ENCODE measurements at places on chromosomes 1 and 21. TPM values are rescaled to one million over a fixed set of nuclear protein-coding genes. Genes with fewer than 3 reads are reported as not detected.

The SPAG17 gene
- not detected for total RNA-seq

GRCh38 chr1:145961425-145962156 lies 2.8 kb downstream of the ANKRD34A start:
- DNase-seq = no peak
- H3K27ac ChIP-seq = peak overlapping the region; percentile 62
- no peaks in the 10 kb centered on the region for H3K27me3 ChIP-seq
- peaks cover 59% of the 10 kb centered on the region for H3K4me1 ChIP-seq
- no peaks in the 10 kb centered on the region for H3K36me3 ChIP-seq

GRCh38 chr1:152110365-152110859 lies 4.8 kb downstream of the TCHH start:
- DNase-seq = peak; percentile 12
- no peak overlapping the region for H3K4me3 ChIP-seq
- peaks cover 1% of the 10 kb centered on the region for H3K27me3 ChIP-seq
- H3K27ac ChIP-seq = no peak overlapping the region
- peaks cover 3% of the 10 kb centered on the region for H3K36me3 ChIP-seq

DNA sequence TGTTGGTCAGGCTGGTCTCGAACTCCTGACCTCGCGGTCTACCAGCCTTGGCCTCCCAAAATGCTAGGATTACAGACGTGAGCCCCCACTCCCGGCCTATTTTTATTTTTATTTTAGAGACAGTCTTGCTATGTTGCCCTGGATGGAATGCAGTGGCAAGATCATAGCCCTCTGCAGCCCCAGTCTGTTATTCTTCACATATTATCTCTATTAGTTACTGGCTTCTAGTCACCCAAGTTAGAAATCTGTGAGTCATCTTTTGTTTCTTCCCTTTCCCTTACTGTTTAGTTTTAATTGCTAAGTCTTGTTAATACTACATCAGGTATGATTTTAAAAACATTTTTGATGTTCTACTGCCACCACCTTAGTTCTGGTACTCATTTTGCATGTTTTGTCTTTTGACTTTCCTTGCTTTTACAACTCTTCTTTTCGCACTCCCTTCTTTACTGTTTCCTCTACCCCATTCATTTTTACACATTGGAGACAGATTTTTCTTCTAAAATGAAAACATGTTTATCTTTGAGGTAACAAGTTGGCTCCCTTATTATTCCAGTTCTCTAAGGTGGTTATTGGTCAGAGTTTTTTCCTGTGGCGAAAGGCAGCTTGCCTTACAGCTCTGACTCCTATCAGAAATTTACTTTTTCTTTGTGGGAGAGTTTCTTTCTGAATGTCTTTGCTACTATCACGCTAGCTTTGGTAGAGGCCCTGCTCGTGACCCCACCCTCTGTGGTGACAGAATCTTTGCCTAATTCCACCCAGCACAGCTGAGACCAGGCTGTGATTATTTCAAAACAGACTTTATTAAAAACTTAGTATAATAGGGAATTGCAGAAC lies 19.5 kb downstream of the ZMYM4 start:
- DNase-seq = no peak
- H3K4me1 ChIP-seq = peaks cover 30% of the 10 kb centered on the region
- H3K36me3 ChIP-seq = peaks cover 12% of the 10 kb centered on the region
- H3K27ac ChIP-seq = peak overlapping the region; percentile 39

The KRTAP10-6 gene
- total RNA-seq = not detected

DNA sequence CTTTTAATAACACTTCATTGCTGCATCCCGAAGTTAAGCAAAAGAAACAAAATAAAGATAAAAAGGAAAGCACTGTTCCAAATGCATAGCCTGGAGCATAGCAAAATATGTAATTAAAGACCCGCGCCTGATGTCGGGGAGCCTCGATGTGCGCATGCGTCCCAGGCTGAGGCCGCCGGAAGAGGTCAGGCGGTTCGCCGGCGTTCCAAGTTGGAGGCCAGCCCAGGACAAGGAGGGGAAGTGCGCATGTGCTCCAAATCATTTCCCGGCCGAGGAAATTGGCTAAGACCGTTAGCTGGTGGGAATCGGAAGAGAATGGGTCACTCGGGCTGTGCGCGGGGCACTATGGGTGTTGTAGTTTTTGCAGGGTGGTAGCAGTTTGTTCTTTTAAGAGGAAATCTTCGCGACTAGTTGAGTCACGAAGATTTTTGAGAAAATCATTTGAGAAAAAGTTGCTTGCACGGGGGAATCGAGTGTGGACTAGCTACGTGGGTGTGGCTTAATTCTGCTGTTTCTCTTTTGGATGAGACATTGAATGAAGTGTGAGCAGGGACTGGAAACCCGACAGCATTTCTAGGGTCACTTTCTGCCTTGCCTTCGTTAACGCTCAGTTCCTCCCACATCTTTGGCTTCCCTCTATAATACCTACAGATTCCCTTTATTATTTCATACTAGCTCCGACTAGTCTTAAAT lies 31.0 kb upstream of the CD1D start:
- H3K4me3 ChIP-seq = peak overlapping the region; percentile 87
- peak overlapping the region; percentile 76 for H3K27ac ChIP-seq
- peaks cover 4% of the 10 kb centered on the region for H3K27me3 ChIP-seq
- H3K36me3 ChIP-seq = peaks cover 2% of the 10 kb centered on the region
- peak; percentile 66 for DNase-seq
- peaks cover 22% of the 10 kb centered on the region for H3K4me1 ChIP-seq

DNA sequence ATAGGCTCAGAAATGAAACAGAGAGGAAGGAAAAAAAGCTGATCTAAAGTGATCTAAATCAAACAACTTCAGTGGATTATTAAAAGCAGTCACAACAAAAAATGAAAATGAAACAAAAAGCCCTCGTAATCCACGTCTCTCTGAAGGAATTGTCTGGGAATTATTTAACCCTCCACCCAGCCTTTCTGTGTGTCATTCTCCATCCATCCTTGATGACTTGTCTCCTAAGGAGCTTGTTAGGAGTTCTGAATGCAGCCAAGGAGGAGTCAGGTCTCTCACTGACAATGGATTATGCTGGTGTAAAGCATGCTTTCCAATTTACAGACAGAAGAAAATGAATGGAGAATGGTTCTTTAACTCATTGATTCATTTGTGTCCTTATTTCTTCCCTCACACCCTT lies 359.3 kb upstream of the RUNX1 start:
- H3K4me3 ChIP-seq = no peak overlapping the region
- peaks cover 3% of the 10 kb centered on the region for H3K4me1 ChIP-seq
- no peaks in the 10 kb centered on the region for H3K36me3 ChIP-seq
- H3K27me3 ChIP-seq = peaks cover 4% of the 10 kb centered on the region
- DNase-seq = no peak
- H3K27ac ChIP-seq = no peak overlapping the region

The EVA1C gene
- 8.4 TPM for total RNA-seq

GRCh38 chr1:200336101-200336845 lies 73.6 kb downstream of the ZNF281 start:
- DNase-seq = no peak
- peaks cover 2% of the 10 kb centered on the region for H3K27me3 ChIP-seq

The HMGCS2 gene
- not detected for total RNA-seq

The CRNN gene
- total RNA-seq = not detected

DNA sequence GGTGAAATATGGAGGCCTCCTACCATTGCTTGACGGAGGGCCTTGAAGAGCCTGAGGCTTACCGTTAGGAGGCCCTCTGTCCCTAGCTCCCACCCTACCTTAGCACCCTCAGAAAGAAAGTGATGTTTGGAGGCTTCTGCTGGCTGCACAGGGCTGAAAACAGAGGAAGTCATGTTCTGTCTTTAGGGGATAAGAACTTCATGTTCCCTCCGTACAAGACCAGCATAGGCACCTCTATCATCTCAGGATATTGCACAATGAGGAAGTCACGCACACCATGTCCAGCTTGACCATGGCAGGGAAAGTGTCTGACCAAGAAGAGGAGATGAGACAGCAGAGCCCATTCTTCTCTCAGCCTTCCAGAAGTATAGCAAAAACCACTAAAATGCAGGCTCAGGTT lies 13.8 kb downstream of the ADORA3 start:
- no peak for DNase-seq
- H3K4me1 ChIP-seq = no peaks in the 10 kb centered on the region
- no peaks in the 10 kb centered on the region for H3K27me3 ChIP-seq
- no peak overlapping the region for H3K27ac ChIP-seq

DNA sequence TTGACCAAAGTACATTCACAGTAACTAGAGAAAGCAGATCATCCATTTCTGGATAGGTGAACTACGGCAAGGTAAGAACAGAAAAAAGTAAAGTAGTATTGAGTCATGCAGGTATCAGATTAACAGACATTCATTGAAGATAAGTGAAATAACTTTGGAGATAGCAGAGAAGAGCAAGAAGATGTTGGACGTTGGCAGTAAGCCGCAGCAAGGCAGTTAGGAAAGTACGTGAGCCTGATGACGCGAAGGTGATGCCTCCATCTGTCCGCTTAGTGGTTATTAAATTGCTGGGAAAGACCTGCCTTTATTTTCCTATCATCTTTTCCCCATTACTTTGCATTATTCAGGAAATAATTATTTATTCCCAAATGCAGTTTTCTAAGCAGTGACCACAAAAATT lies 24.9 kb upstream of the KIAA1614 start:
- H3K4me3 ChIP-seq = no peak overlapping the region
- no peak for DNase-seq
- H3K4me1 ChIP-seq = peaks cover 2% of the 10 kb centered on the region
- H3K27ac ChIP-seq = no peak overlapping the region
- peaks cover 3% of the 10 kb centered on the region for H3K36me3 ChIP-seq

The PGLYRP3 gene
- total RNA-seq = not detected

The NCMAP gene
- total RNA-seq = not detected

GRCh38 chr1:11188381-11188780 lies 774 bp upstream of the ANGPTL7 start:
- no peaks in the 10 kb centered on the region for H3K4me1 ChIP-seq
- H3K27me3 ChIP-seq = no peaks in the 10 kb centered on the region
- no peak overlapping the region for H3K4me3 ChIP-seq
- no peak overlapping the region for H3K27ac ChIP-seq

The OR10Z1 gene
- total RNA-seq = not detected
